ENCODE measurements at places on chromosomes 2 and 18.

DNA sequence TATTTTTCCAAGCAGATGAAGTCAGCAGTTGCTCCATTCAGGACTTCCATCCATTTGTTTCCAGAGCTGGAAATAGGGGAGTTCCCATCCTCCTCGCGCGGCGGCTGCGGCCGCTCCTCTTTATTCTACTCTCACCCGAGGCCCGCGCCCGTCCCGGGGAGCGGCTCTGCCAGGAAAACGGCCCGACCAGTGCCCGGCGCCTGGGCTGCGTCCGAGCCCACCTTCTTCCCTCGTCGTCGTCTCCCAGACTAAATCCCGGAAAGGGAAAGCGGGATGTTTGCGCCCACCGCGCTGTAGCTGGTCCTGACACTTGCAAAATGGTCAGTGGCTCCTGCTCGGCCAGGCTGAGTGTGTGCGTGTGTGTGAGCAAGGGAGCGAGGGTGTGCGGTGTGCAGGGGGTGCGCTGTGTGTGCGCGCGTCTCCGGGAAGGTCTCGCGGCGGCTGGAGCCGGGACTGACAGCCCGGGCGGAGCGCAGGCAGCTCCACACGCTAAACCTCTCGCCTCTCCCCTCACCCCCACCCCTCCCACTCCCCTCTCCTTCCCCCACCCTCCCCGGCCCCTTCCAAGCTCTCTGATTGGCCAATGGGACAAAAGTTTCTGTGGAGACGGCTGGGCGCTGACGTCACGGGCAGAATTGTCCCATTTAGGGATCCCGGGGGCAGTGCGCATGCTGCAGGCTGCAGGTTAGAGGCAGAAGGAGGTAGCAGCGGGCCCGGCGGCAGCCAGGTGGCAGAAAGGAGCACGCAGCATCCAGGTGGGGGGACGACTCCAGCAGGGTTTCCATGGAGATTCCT, at the start of gene NOL4:
TSS of gene NOL4 (minus strand) at position 491 of the 795 bp plus-strand sequence. CDS start 1,660 bp downstream, outside the sequence.
- H3K4me1 ChIP-seq = no peaks in the 10 kb centered on the region
- peaks cover 5% of the 10 kb centered on the region for H3K27me3 ChIP-seq
- H3K27ac ChIP-seq = no peak within 1 kb of the TSS
- H3K36me3 ChIP-seq = no peaks in the 10 kb centered on the region
- H3K4me3 ChIP-seq = no peak within 1 kb of the TSS

DNA sequence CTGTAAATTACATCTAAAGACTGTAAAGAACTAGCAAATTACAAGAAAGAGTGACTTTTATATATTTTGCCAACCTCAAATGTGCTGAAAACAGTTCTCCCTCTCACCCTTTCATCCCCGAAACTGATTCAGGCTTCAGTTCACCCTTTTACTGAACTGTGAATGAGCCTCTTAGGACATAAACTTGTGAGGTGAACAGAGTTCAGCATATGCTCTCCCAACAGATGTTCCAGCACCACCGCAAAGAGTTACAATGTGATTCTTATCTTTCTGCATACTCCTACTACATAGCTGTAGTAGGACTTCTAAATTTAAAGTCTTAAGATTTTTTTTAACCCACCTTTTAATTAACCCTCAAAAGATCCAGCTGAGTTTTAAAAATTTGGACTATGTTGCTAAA, 1.2 kb upstream of the ZCCHC2 start:
- H3K36me3 ChIP-seq = no peaks in the 10 kb centered on the region
- peaks cover 6% of the 10 kb centered on the region for H3K27me3 ChIP-seq
- DNase-seq = no peak
- H3K4me3 ChIP-seq = peak overlapping the region; percentile 86
- H3K27ac ChIP-seq = no peak overlapping the region

GRCh38 chr2:191748528-191749180, 70.7 kb downstream of the NABP1 start:
- H3K4me1 ChIP-seq = peaks cover 29% of the 10 kb centered on the region
- H3K27ac ChIP-seq = no peak overlapping the region
- H3K4me3 ChIP-seq = no peak overlapping the region
- no peak for DNase-seq
- no peaks in the 10 kb centered on the region for H3K36me3 ChIP-seq

GRCh38 chr2:70080610-70081200, 6.6 kb upstream of the PCBP1 start:
- no peaks in the 10 kb centered on the region for H3K27me3 ChIP-seq
- H3K4me1 ChIP-seq = peaks cover 26% of the 10 kb centered on the region
- H3K4me3 ChIP-seq = no peak overlapping the region
- H3K36me3 ChIP-seq = peaks cover 26% of the 10 kb centered on the region
- DNase-seq = no peak
- H3K27ac ChIP-seq = no peak overlapping the region

- peak; percentile 54 for DNase-seq
- H3K27ac ChIP-seq = peak overlapping the region; percentile 69
- H3K27me3 ChIP-seq = no peaks in the 10 kb centered on the region
- H3K4me3 ChIP-seq = peak overlapping the region; percentile 20
- H3K4me1 ChIP-seq = peaks cover 70% of the 10 kb centered on the region
- H3K36me3 ChIP-seq = peaks cover 13% of the 10 kb centered on the region
Observed at GRCh38 chr2:9264301-9264700, 57.7 kb downstream of the ASAP2 start.

DNA sequence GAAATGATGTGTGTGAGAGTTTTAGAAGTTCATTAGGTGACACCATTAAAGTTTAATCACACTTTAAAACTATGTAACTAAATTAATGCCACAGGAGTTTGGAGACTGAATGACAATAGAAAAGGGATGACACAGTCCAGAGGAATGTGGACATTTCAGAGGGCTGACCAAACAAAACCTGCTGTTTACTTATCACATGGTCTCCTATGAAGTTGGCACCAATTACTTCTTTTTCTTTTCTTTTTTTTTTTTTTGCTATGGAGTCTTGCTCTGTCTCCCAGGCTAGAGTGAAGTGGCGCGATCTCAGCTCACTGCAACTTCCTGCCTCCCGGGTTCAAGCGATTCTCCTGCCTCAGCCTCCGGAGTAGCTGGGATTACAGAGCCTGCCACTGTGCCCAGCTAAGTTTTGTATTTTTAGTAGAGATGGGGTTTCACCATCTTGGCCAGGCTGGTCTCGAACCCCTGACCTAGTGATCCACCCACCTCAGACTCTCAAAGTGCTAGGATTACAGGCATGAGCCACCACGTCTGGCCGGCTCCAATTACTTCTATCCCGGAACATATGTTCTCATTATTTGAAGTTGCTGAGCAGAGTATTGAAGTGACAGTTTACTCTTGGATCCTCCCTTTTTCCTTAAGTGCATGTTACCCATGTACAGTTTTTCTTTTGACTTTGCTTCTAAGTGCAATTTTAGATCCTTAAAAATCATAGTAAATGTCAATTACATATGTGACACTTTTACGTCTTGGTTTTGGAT, 4.3 kb downstream of the AGPS start:
- DNase-seq = peak; percentile 80
- peaks cover 79% of the 10 kb centered on the region for H3K4me1 ChIP-seq
- peak overlapping the region; percentile 86 for H3K4me3 ChIP-seq
- H3K27ac ChIP-seq = peak overlapping the region; percentile 92
- H3K36me3 ChIP-seq = peaks cover 4% of the 10 kb centered on the region

GRCh38 chr2:62991605-62992004, 59.0 kb upstream of the OTX1 start:
- H3K27ac ChIP-seq = no peak overlapping the region
- no peak for DNase-seq
- H3K27me3 ChIP-seq = no peaks in the 10 kb centered on the region
- no peak overlapping the region for H3K4me3 ChIP-seq
- H3K4me1 ChIP-seq = no peaks in the 10 kb centered on the region
- H3K36me3 ChIP-seq = peaks cover under 1% of the 10 kb centered on the region

DNA sequence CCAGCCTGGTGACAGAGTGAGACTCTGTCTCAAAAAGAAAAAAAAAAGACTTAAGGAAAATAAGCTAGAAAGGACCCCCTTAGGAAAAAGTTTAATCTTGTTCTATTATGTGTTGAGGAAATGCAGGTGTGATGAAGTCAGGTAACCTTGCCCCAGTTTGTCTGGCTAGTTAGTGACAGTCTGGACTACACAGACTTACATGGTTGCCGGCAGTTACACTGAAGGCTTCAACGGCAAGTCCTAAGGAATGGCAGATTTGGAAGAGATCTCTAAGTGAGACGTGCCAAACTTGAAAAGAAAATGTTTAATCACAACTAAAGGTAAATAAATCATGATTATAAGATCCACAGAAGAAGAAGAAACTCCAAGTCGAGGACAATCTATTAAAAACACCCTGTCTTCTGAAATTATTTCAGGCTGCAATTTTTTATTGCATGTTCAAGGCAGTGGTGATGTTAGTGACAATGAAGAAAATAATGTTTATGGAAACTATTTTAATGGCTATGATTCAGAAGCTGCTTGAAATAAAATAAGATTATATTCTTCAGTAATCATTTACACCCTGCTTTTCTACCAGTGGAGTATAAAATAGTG, 84.2 kb downstream of the TTC27 start:
- no peak for DNase-seq
- no peaks in the 10 kb centered on the region for H3K27me3 ChIP-seq
- H3K4me1 ChIP-seq = peaks cover 48% of the 10 kb centered on the region

- H3K36me3 ChIP-seq = no peaks in the 10 kb centered on the region
- peaks cover 1% of the 10 kb centered on the region for H3K27me3 ChIP-seq
- H3K4me1 ChIP-seq = no peaks in the 10 kb centered on the region
- H3K27ac ChIP-seq = no peak overlapping the region
- no peak overlapping the region for H3K4me3 ChIP-seq
Observed at GRCh38 chr2:22281033-22281432, 1103.9 kb upstream of the KLHL29 start.

- H3K4me1 ChIP-seq = no peaks in the 10 kb centered on the region
- H3K27ac ChIP-seq = no peak overlapping the region
- H3K36me3 ChIP-seq = no peaks in the 10 kb centered on the region
Observed at GRCh38 chr2:128797533-128797932, 478.9 kb upstream of the HS6ST1 start.

DNA sequence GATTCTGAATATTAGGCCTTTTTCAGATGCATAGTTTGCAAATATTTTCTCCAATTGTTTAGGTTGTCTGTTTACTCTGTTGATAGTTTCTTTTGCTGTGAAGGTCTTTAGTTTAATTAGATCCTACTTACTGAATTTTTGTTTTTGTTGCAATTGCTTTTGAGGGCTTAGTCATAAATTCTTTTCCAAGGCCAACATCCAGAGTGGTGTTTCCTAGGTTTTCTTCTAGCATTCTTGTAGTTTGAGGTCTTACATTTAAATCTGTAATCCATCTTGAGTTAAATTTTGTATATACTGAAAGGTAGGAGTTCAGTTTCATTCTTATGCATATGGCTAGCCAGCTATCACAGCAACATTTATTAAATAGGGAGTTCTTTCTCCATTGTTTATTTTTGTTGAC, 404.8 kb downstream of the LNPK start:
- H3K36me3 ChIP-seq = no peaks in the 10 kb centered on the region
- no peak overlapping the region for H3K4me3 ChIP-seq
- no peak overlapping the region for H3K27ac ChIP-seq
- peaks cover 5% of the 10 kb centered on the region for H3K4me1 ChIP-seq

GRCh38 chr18:62339106-62339988, 14.2 kb downstream of the TNFRSF11A start:
- peak overlapping the region; percentile 51 for H3K4me3 ChIP-seq
- peak overlapping the region; percentile 37 for H3K27ac ChIP-seq
- no peaks in the 10 kb centered on the region for H3K36me3 ChIP-seq
- DNase-seq = peak; percentile 54
- H3K4me1 ChIP-seq = peaks cover 19% of the 10 kb centered on the region

- DNase-seq = peak; percentile 22
- no peak overlapping the region for H3K4me3 ChIP-seq
- peaks cover 5% of the 10 kb centered on the region for H3K27me3 ChIP-seq
- peaks cover 38% of the 10 kb centered on the region for H3K4me1 ChIP-seq
- peaks cover under 1% of the 10 kb centered on the region for H3K36me3 ChIP-seq
Observed at GRCh38 chr18:45006934-45007333, 326.2 kb downstream of the SETBP1 start.

DNA sequence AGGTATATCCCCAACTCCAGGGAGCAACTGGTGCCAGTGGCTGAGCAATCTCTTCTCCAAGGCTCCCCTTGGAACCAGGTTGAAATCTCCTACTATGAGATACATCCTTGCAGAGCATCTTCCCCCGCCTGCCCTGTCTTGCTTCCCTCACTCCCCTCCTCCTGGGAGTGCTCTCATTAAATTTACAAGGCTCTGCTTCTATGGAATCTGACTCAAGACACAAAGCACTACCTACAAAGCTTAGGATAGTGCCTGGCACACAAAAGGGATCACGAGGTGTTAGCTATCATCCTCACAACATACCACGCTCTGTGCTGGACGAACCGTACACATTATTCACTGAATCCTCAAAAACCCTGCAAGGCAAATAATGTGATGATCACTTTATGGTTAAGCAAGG, 121.6 kb downstream of the GALNT14 start:
- no peaks in the 10 kb centered on the region for H3K4me1 ChIP-seq
- H3K27ac ChIP-seq = no peak overlapping the region
- H3K27me3 ChIP-seq = peaks cover 2% of the 10 kb centered on the region
- H3K4me3 ChIP-seq = no peak overlapping the region

DNA sequence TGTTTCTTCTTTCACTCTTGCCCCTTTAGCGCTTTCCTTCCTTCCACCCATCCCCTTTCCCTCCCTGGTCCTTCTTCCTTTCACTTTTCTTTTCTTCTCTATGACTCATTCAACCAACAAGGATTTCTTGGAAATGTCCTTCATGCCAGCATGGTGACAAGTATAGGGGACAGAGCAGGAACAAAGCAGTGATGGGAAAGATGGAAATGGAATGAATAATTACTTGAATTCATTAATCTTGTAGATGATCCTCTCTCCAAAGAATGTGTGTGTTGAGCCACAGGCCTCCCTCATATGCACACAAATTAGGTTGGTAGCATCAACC, 1.5 kb downstream of the VAMP5 start:
- H3K27me3 ChIP-seq = peaks cover 4% of the 10 kb centered on the region
- DNase-seq = peak; percentile 56
- peak overlapping the region; percentile 96 for H3K27ac ChIP-seq
- H3K4me1 ChIP-seq = peaks cover 52% of the 10 kb centered on the region
- peak overlapping the region; percentile 81 for H3K4me3 ChIP-seq
